Frontal cortex (tissue), 4 donors: ENCODE measurements at places on chromosomes 12 and 14. TPM values are rescaled to one million over a fixed set of nuclear protein-coding genes. Genes with fewer than 3 reads are reported as not detected.

- no peak for DNase-seq
Observed at GRCh38 chr14:91311284-91311662, 66.8 kb upstream of the GPR68 start.

DNA sequence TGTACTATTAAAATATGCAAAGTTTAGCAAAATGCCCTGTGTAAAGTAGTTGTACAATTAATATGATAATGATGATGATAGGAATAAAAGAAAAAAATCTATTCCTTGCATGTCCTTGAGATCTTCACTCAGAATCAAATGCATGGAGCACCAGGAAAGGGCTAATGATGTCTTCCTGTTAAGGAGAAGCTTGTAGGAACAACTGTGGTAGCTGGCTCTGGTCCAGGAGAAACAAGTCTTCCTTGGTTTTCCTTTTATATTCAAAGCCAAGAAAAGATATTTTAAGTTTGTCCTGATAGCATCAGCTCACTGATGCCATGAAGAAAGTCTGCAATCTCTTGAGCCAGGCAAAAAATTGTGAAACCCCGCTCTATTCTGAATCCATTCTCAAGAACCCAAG is 138.9 kb downstream of the PIK3C2G start:
- no peak for DNase-seq

GRCh38 chr12:75437564-75437963 is 43.0 kb upstream of the GLIPR1 start:
- no peak for DNase-seq

DNA sequence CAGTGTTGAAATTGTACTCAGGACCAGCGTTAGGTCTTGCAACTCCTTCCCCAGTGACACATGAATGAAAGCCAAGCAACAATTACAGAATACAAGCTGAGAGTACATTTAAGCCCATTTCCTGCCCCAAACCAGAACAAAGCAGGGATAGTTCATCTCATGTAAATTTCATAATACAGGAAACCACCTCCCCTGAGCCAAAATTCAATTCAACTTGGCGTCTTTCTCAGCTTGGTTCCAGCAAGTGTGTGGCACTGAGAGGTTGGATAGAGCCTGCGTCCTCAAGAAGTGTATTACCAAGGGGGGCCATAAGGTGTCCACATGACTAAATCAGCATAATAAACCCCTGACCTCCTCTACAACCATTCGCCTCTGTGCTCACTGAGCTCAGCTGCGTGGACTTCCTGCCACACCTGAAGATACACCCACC is 278.9 kb upstream of the CRY1 start:
- DNase-seq, result no peak

Gene DPF3
- 5.7 TPM for total RNA-seq

- DNase-seq, result no peak
Observed at GRCh38 chr14:77508249-77508648, 9.6 kb upstream of the ISM2 start.

Gene ABCD2
- 18.3 TPM for total RNA-seq

DNA sequence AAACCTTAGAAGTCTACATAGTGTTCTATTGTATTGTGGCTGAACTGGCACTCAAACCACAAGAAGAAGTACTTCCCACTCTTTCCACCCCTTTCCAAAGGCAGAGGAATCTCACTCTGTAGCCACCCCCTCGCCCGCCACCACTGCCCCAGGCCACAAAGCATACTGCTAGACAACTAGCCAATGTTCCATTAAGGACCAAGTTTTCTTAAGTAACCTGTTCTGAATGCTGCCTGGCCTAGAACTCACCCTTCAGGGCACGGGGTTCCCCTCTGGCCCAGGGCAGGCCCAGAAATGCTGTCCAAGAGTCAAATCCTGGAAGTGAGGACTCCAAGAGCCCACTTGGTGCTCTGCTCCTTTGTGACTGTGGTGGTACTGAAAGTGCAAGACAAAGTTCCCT is 15.7 kb upstream of the PTPRO start:
- no peak for DNase-seq

- no peak for DNase-seq
Observed at GRCh38 chr14:101882141-101882935, 82.0 kb upstream of the DYNC1H1 start.

Gene HCAR1
- total RNA-seq, result 0.41 TPM
